NCI-H446 (cell line): ENCODE measurements at places on chromosomes 3 and 15.

GRCh38 chr3:20574746-20575145, 388.7 kb upstream of the SGO1 start:
- DNase-seq, result no peak

DNA sequence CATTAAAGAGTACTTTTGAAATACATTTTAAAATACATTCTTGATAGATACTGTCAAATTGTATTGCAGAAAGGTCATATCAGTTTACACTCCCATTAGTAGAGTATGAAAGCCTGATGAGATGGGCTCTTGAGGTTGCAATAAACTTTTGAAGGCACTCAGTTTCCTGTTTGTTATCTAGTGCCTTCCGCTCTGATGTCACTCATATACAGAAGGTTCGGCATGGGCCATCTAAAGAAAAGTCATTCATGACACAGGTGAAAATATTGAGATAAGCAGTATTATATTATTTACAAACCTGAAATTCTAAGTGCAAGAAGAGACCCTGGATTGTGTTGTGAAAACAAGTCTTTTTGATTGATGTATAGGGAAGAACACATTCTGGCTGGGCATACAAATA, 36.5 kb upstream of the DENND4A start:
- no peak for DNase-seq

GRCh38 chr3:123657568-123657967, 72.7 kb upstream of the HACD2 start:
- no peak for DNase-seq

DNA sequence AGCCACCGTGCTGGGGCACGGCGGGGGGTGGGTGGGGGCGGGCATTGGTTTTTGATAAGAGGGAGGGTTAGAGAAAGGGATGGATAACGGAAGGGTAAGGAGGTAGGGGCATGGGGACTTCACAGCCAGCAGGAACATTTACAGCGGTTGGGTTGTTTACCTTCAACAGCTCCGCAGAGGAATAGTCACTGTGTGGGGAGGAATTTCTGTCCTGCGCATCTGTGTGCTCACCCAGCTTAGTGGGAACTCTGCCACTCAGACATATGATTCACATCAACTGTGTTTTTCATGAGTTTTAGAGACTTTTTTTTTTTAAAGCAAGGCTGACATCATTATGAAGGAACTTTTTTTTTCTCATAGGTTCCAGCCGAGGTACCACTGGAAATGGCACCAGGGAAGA, 19.6 kb downstream of the CHRD start:
- DNase-seq, result no peak

GRCh38 chr3:81764002-81764401, 2.6 kb upstream of the GBE1 start:
- DNase-seq, result no peak

- no peak for DNase-seq
Observed at GRCh38 chr3:53936347-53936746, 44.7 kb upstream of the SELENOK start.

DNA sequence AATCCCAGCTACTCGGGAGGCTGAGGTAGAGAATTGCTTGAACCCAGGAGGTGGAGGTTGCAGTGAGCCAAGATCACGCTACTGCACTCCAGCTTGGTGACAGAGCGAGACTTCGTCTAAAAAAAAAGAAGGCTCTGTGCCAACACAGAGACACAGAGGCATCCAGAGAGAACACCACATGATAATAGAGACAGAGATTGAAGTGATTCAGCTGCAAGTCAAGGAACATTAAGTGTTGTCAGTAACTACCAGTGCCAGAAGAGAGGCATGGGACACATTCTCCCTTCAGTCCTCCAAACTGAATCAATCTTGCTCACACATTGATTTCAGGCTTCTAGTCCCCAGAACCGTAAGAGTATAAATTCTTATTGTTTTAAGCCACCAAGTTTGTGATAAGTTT, 97.5 kb downstream of the GOLIM4 start:
- DNase-seq, result no peak

GRCh38 chr3:55480911-55481743, 6.0 kb downstream of the WNT5A start:
- no peak for DNase-seq

DNA sequence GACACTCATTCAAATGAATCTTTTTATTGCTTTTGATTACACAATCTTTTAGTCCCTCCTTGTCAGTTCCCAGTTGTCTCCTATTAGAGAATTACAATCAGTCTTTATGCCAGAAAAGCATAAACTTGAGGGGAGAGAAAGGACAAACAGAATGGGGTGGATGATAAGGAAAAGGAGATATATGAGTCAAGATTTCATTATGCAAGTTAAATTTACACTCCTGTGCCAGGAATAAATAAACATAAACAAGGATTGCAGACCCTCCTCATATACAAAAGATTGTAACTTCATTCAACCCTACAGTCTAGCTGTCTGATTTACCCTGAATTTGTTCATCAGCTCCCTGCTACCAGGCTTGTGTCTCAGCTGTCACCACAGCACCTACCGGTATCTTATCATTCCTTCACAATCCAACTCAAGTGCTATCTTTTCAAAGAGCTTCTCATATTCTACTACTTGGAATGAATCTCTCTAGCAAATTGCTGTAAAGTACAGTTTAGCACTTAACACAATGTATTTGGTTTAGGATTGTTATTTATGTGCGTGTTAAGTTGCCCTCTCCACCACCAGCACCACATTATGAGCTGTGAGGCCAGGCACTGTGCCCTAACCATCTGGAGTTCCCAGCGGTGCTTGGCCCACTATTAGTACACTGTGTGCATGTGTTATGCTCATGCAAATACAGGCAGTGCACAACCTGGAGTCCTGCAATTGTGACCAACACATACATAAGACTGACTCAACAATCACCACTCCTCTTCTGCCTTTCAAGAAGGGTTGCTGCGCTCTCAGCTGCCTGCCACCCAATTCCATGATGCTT, 504.1 kb downstream of the TBL1XR1 start:
- DNase-seq, result no peak

DNA sequence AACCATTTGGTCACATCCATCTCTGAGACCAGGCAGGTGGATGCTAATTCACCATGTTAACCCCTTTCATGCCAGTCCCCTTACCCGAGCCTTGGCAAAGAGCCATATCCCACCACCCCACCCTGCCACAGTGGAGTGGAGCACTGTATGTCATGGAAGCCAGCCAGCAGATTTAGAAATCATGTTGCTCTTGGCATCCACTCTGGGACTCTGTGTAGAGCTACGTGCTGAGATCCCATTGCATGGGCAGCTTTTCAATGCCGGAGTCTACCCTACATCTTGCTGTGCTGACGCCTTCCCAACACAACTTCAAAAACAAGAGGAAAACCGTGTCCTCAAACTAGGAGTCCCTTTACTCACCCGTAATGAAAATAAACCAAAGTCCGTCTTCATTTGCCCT, 131.0 kb downstream of the NTRK3 start:
- DNase-seq, result no peak

DNA sequence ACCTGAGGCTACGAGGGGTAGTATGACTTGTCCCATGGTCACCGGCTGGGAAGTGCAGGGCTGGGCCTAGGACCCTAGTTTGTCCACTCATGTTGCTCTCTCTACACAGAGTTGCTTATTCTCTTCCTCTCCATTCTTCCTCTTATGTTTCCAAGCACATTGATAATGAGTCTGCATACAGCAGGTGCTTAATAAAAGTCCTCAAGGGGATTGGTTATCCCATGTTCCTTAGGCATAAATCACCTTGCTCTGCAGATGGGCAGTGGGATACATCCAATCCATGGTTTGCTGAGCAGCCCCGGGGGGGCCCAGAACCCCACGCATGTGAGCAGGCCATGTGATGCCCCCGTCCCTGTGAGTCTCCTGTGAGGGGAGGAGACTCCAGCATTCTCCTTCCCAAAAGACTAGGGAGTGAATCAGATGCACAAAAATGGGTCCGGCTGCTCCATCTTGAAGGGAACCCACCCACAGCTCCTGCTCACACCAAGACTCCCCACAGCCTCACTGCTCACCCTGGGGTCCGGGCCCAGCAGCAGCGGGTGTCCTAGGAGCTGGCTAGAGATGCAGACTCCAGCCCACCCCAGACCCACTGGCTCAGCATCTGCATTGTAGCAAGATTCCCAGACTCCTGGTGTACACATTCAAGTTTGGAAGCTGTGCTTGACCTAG, 139.9 kb downstream of the NUP210 start:
- DNase-seq, result no peak

- no peak for DNase-seq
Observed at GRCh38 chr3:57080171-57080570, 19.7 kb downstream of the SPATA12 start.

- no peak for DNase-seq
Observed at GRCh38 chr15:91435113-91435512, 335.1 kb downstream of the SV2B start.

- DNase-seq, result no peak
Observed at GRCh38 chr15:72782274-72783003, 1.1 kb downstream of the ADPGK start.

GRCh38 chr3:18634461-18634860, 209.3 kb upstream of the SATB1 start:
- DNase-seq, result no peak

- DNase-seq, result no peak
Observed at GRCh38 chr15:90945091-90945490, 9.6 kb upstream of the RCCD1 start.

GRCh38 chr15:29920515-29920914, 98.2 kb upstream of the TJP1 start:
- no peak for DNase-seq

DNA sequence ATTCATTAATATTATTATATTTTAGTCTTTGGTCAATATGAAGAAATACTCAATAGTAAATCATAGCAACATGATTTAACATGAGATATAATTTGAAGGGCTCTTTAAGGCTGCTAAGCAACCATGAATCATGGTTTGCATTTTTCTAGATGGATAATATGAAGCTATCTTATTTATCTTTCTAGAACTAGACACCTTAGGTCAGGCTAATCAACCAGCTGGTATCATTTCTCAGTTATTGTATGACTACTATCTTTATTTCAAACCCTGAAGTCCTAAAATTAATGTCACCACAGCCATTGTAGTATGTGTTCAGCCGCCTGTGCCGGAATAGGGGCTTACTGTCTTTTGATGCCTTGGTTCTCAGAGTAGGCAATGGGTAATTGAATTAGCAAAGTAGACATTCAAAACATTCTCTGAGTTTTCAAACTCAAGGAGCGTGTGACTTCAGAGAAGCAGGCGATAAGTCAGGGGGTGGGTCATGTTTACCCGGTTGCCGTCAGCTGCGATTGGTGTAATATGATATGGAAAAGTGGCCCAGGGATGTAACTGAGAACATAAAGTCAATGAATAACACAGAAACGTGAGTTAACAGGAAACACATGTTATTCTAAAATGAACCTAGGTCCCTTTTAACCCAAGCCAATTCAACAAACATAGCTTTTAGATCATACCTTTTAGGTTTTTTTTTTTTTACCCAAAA, 93.4 kb upstream of the CTDSPL start:
- DNase-seq, result no peak

GRCh38 chr15:35460616-35461015, 85.3 kb downstream of the DPH6 start:
- no peak for DNase-seq

DNA sequence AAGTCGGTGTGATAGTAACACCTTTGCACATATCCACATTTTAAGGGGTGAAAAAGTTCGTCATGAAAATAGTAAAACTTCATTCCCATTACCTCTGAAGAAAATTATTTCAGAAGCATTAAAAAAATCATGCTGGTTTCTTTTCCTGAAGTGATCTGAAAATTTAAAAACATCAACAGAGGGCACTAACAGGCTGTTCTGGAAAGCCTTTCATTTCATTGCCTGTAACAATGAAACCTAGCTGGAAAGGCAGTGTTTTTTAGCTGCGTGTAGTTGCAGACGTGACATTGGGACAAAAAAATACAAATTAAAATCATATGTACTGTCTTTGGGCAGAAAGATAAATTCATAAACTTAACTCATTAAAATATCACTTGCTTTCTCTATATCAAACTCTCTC, 993.8 kb downstream of the GBE1 start:
- DNase-seq, result no peak

- peak; percentile 24 for DNase-seq
Observed at GRCh38 chr3:188421151-188421821, 267.3 kb downstream of the LPP start.

GRCh38 chr3:43876648-43877047, 185.9 kb downstream of the ABHD5 start:
- DNase-seq, result no peak

DNA sequence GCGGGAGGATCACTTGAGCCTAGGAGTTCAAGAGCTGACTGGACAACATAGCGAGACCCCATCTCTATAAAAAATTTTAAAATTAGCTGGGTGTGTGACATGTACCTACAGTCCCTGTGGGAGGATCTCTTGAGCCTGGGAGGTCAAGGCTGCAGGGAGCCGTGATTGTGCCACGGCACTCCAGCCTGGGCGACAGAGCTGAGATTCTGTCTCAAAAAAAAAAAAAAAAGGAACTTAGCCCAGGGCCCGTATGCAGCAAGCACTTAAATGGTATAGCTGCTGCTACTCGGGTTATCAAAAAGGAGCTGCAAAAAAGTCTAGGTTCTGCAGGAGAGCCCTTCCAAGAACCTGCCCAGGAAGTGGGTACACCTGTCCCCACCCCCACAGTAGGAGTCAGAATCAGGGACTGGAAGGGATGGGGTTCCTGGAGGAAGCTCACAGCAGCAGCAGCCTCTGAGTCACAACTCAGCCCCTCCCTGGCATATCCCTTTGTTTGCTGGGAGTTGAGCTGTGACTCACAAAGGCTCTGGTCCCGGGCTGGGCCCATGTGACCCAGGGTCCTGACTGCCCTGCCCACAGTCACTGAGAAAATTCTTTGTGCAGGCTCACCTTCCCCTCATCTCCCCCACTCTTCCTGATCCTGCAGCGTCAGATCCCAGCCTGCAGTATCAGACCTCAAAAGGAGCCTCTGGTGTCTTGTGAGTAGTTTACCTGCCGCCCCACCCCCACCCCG, at the start of gene SPATA12:
SPATA12 (plus strand) TSS at position 576 of the 733 bp plus-strand sequence. CDS start 13,031 bp downstream, outside the sequence.
- DNase-seq, result no peak

GRCh38 chr3:4523710-4524698, 30.9 kb downstream of the ITPR1 start:
- DNase-seq, result no peak

GRCh38 chr15:82680200-82681102, 29.2 kb downstream of the AP3B2 start:
- no peak for DNase-seq

DNA sequence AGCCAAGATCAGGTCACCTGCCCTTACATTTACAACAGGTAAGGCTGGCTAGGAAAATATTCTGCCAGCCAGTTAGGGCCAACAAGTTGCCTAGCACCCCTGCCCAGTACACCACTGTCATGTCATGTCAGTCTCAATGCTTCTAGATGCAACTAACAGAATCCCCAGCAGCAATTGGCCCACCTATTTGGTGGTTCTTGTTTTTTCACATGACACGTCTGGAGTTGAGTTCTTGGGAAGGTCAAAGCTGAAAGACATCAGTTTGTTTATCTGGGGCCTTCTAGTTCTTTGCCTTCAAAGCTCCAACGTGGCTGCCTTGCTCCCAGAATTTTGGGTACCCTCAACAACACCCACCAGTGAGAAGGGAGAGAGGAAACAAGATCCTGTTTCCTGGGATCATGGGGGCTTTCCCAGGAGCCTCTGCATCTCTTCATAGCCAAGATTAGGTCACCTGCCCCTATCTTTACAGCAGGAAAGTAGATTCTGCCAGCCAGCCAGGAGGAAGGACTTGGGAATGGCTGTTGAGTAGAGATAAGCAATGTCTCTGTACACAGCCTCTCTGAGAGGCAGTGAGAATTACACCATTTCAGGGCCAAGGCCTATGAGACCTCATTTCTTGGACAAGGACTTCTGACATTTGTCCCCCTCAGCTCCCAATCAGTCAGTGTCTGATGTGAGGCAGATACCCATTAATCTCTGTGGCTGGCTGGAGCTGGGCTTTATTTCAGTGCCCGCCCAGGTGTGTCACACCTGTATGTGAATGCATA, 8.6 kb downstream of the GPX1 start:
- no peak for DNase-seq
